ENCODE measurements at places on chromosomes 6 and 20.

DNA sequence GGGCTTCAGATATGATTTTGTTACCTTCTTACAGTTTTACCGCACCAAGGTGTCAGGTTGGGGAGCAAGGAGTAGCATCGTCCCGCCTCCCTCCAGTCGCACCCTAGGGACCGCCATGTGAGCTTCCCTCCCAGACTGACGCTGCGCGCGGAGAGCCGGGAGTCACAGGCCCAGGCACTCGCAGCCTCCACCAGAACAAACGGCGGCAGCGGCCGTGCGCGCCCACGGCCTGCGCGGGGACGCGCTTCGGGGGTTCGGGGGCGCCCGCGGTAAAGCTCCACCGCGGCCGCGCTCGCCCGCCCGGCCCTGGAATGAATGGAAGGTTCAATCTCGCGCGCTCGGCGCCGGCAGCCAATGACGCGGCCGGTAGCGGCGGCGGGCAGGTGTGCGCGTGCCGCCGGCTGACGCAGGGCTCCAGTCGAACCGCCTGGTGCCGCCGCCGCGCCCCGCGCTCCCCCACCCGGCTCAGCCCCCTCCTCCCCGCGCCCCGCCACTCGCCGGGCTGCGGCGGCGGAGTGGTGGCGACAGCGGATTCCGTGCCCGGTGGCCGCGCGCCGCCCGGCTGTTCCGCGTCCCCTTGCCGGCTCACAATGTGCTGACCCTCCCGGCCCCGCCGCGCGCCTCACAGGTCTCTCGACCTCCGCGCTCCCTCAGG is 16.5 kb upstream of the LIN28B start:
- no peak for DNase-seq

GRCh38 chr6:47034926-47035325 is 7.2 kb downstream of the ADGRF1 start:
- peak; percentile 28 for DNase-seq

GRCh38 chr20:43029176-43029575 is 160.5 kb downstream of the PTPRT start:
- DNase-seq = no peak

- DNase-seq = no peak
These were observed 38.6 kb upstream of the IRF4 start for GRCh38 chr6:352896-353470.

DNA sequence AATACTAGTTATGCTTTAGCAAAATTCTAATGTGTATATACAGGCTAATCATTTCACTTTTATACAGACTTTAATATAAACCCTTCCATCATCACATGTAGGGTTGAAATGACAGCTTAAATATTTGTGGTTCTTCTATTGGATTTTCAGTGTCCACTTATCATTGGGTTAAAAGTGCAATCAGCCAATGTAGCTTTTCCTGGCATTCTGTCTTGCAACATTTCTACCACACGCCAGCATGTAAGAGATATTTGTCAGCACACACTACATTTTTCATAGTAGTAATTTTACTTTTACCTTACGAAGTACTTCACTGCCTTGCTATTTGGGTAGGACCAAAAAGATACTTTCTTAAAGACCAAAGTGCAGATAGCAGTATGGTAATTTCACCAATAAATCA is 252.0 kb downstream of the TBX18 start:
- DNase-seq = no peak

GRCh38 chr6:51844336-51844735 is 243.1 kb downstream of the PKHD1 start:
- DNase-seq = no peak

- DNase-seq = peak; percentile 27
These were observed 113.9 kb upstream of the NAA20 start for GRCh38 chr20:19903168-19903811.

GRCh38 chr6:1770968-1771723 is 161.4 kb downstream of the FOXC1 start:
- no peak for DNase-seq

GRCh38 chr6:159723259-159723658 is 4.0 kb upstream of the WTAP start:
- no peak for DNase-seq

- no peak for DNase-seq
These were observed 1.3 kb downstream of the YWHAB start for GRCh38 chr20:44886828-44887227.

DNA sequence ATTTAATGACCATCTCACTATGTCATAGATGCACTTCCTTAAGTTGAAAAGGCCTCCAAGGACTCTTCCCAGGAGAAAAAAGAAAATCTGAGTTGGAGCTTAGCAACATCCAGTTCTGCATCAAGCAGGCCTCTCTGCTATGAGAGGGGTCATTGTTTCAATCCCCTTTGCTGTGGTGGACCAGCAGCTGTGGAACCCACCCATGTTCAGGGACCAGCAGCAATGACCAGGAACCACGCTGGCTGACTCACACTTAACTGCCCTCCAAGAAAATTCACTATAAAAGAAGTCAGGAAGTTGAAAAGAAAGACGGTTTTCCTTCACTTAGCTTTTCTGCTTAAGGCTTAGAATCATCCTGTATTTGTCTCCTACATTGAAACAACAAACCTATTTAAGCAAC is 1062.4 kb upstream of the FLRT3 start:
- no peak for DNase-seq

DNA sequence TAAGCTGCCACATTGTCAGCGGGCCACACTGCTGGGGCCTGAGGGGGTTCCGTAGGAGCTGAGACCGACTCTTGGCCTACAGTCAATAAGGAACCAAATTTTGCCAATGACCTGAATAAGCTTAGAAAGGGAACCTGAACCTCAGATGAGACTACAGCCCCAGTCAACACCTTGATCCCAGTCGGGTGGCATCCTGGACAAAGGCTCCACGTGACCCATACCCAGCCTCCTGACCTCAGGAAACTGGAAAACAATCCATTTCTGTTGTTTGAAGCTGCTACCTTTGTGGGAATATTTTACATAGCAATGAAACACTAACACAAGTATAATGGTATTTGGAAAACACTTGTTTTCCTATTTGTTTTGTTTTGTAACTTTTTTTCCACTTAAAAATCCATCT is 179.9 kb upstream of the RALGAPA2 start:
- no peak for DNase-seq

- DNase-seq = no peak
These were observed 24.0 kb upstream of the GATA5 start for GRCh38 chr20:62499758-62500236.

GRCh38 chr6:34323300-34323699 is 69.2 kb downstream of the NUDT3 start:
- DNase-seq = no peak
